ENCODE measurements at places on chromosomes 12 and 14. TPM values are rescaled to one million over a fixed set of nuclear protein-coding genes. Genes with fewer than 3 reads are reported as not detected.

PGF gene
- 24.5 TPM for total RNA-seq

WDHD1 gene
- 9.4 TPM for total RNA-seq

NUMB gene
- 52.5 TPM for total RNA-seq

DNA sequence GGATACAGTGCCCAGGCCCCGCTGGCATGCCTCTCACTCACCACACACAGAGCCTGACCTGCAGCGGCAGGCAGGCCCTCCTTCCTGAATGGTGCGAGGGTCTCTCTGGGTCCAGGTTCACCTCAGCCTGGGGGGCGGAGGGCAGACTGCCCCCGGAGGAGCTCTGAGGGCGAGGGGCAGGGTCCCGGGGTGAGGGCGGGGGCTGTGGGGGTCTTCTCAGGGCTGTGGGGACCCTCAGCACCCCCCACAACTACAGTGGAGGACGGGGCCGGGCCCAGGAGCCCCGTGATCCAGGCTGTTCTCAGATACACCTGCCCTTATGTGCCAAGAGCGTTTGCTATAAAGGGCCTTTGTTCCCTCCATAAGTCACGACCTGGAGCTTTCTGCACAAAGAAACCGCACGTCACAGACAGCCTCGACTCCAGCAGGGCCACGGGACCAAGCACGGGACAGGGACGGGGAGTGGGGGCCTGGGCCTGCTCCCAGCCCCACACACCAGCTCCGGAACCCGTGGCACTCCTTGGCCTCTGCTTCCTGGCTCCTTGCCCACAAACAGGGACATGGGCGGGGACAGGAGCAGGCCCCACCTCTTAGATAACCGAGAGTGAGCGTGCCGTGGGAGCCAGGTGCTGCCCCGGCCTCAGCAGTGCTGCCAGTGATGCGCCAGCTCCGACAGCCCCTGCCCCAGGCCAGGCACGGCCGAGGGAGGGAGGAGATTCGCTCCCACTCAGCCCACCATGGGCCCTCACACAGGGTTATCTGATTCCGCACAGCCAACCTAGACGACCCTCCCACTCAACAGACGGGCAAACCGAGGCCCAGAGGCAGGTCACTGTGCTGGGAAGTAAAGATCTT is 101.9 kb downstream of the RFLNA start:
- H3K36me3 ChIP-seq = peaks cover 41% of the 10 kb centered on the region
- H3K4me3 ChIP-seq = no peak overlapping the region
- H3K27ac ChIP-seq = no peak overlapping the region
- H3K4me1 ChIP-seq = peaks cover 22% of the 10 kb centered on the region

DNA sequence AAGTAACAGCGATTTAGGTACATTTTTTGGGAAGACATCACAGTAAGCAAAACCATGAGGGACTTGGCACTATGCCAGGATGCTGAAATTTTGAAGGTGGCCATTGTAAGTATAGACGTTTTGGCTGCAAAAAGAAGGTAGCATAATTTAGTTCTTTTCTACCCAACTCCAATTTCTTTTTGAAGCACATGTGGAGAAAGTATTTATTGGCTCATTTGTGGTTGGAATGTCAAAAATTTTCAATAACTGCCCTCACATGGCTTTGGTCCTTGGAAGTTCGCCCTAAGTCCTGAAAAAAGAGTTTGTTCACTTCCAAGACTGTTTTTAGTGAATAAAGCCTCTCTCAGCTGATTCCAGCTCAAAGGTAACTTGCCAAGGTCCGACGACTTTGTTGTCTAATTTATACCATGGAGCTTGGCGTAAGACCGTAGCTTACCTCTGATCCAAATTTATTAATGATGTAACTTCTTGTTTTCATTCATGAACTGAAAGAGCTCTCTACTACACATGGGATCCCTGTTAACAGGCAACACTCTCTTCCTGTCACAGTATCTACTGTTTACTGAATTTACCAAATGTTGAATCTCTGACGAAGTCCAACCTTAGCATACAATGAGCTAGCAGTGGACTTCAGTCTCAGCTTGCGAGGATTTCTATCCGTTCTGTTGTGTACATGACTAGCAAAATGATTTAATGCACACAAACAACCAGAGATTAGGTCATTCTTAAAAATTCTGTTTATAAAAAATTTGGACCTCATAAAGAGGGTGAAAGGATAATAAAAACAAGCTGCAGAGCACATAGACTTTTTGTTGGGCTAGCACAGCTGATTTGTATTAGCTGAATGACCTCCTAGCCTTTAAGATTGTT is 49.0 kb downstream of the MSRB3 start:
- H3K36me3 ChIP-seq = peaks cover 36% of the 10 kb centered on the region
- DNase-seq = no peak
- no peak overlapping the region for H3K4me3 ChIP-seq
- peaks cover 37% of the 10 kb centered on the region for H3K4me1 ChIP-seq
- H3K27ac ChIP-seq = peak overlapping the region; percentile 72

GRCh38 chr14:59629444-59630287 is 53.1 kb upstream of the CCDC175 start:
- no peaks in the 10 kb centered on the region for H3K4me1 ChIP-seq
- no peak overlapping the region for H3K27ac ChIP-seq

- H3K4me1 ChIP-seq = peaks cover 49% of the 10 kb centered on the region
- no peak for DNase-seq
- H3K4me3 ChIP-seq = no peak overlapping the region
Observed at GRCh38 chr12:53564941-53565340, 57.7 kb upstream of the NPFF start.

DNA sequence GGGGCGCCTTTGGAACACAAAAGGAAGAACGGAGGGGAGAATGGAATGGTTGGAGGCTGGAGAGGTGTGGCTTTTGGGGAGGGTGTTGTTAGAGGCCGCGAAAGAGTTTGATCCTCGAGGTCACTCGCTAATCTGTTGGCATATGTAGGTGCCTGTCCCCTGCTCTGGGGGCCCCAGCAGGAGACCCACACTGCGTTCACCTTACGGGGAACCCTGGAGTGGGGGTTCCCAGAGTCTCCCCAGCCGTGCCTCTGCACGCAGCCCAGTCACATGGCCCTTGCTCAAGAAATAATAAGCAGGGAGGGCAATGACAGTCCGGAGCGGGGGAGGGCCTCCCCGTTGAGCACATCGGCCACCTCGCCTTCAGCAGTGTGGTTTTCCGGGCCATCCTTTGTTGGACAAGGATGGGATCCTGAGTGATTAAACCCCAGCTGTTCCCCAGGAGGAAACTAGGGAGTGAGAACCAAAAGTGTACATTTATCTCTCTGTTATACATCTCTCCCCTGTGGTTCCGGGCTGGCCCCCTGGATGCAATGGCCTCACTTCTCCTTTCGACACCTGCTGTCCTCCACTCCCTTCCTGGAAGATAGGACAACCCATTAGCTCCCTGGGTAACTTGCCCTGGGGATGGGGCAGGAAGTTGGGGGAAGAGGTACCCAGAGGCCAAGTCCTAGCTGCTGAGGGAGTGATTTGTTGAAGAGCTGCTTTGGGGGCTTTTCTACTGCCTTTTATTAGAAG is 1.3 kb downstream of the PLEKHG3 start:
- H3K4me3 ChIP-seq = peak overlapping the region; percentile 83
- H3K36me3 ChIP-seq = no peaks in the 10 kb centered on the region
- H3K4me1 ChIP-seq = peaks cover 22% of the 10 kb centered on the region
- DNase-seq = no peak

GRCh38 chr14:103223818-103224352 is 100.6 kb downstream of the TNFAIP2 start:
- peak; percentile 64 for DNase-seq
- H3K4me3 ChIP-seq = no peak overlapping the region
- no peak overlapping the region for H3K27ac ChIP-seq

DNA sequence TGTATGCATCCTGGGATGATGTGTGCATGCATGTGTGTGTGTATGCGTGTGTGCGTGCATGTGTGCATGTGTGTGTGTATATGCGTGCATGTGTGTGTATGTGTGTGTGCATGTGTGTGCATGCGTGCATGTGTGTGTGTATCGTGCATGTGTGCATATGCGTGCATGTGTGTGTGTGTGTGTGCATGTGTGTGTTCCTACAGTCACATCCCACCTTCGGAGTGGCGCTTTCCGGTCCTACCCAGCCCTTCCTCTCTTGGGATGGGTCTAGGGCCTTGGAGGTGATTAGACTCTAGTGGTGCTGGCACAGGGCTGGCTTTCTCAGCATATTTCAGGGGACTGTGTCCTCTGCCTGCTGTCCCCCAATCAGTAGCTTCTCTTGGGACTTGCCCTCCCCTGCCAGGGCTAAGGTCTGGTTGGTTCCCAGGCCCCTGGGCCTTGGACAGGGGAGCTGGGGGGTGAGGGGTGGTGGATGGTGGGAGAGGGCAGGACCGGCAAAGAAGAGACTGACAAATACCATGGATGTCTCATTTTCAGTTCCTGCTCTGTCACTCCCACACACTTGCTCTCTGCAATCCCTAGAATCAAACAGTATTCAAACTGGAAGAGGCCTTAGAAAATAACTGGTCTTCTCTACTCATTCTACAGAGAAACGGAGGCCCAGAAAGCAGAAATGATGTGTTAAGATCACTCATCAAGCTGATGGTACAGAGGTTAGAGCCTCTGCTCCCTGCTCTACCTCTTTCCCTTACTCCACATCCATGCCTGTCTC is 21.9 kb upstream of the FAIM2 start:
- H3K4me3 ChIP-seq = no peak overlapping the region
- H3K27me3 ChIP-seq = no peaks in the 10 kb centered on the region
- H3K36me3 ChIP-seq = no peaks in the 10 kb centered on the region
- DNase-seq = no peak

DNA sequence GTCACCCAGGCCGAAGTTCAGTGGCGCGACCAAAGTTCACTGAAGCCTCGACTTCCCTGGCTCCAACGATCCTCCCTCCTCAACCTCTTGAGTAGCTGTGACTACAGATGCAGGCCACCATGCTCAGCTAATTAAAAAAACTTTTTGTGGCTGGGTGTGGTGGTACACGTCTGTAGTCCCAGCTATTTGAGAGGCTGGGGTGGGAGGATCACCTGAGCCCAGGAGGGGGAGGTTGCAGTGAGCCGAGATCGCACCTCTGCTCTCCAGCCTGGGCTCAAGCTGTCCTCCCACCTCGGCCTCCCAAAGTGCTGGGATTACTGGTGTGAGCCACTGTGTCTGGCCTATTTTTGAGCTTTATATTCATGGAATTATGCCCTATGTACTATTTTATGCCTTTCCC is 18.1 kb upstream of the RAD52 start:
- no peak overlapping the region for H3K27ac ChIP-seq
- H3K27me3 ChIP-seq = no peaks in the 10 kb centered on the region
- H3K36me3 ChIP-seq = no peaks in the 10 kb centered on the region
- no peak for DNase-seq
- H3K4me3 ChIP-seq = no peak overlapping the region

DNA sequence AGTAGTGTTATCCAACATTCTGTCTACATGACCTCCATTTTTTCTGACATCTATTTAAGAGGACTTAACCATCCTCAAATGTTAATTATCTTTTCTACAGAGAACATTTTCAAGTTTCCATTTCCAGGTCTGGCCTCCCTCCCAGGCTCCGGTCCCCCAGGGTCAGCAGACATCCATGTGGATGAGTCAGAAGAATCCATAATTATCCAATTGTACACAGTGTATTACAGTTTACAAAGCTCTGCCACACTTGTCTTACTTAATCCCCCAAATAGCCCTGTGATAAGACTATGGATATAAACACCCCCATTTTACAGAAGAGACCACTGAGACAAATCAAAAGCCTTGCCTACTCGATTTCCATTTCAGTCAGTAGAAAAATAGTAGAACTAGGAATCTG is 65.0 kb downstream of the SLC8A3 start:
- no peak overlapping the region for H3K4me3 ChIP-seq
- no peaks in the 10 kb centered on the region for H3K27me3 ChIP-seq
- no peak for DNase-seq
- H3K36me3 ChIP-seq = no peaks in the 10 kb centered on the region
- H3K4me1 ChIP-seq = peaks cover 7% of the 10 kb centered on the region
- no peak overlapping the region for H3K27ac ChIP-seq

DNA sequence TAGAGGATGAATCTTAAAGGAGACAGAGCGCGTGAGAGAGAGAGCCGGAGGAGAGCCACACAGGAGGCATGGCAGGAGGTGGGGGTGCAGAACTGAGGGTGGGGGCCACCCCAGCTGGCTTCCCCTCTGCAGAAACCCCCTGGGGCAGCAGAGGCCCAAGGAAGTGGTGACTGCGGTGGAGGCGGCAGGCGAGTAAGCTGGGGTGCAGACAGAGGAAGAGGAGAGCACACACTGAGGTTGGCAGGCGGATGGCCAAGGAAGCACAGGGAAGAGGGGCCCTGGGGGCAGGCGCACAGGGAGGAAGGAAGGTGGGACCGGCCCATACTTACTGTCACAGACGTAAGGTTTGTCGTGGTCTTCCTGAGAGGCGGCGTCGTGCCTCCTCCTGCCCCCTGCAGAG is 179.8 kb downstream of the DPF3 start:
- no peak for DNase-seq
- H3K36me3 ChIP-seq = no peaks in the 10 kb centered on the region
- no peaks in the 10 kb centered on the region for H3K27me3 ChIP-seq
- H3K4me1 ChIP-seq = peaks cover 3% of the 10 kb centered on the region
- no peak overlapping the region for H3K4me3 ChIP-seq

DNA sequence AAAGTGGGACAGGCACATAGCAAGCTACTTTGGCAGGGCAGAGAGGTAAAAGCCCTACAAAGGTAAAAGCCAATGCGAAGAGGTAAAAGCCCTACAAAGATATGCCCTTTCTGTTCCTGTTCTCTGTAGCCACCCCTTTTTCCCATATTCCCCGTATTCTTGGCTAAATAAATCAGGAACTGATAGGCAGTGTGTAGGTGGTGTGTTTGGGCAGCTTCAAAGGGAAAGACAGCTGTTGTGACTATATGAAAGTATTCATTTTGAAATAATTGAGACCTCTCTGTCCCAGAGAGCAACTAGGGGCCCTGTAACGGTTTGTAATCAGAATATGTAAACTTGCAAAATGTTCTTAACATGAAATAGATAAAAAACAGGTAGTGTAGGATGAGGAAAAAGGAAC is 11.3 kb upstream of the SLC41A2 start:
- no peaks in the 10 kb centered on the region for H3K36me3 ChIP-seq
- H3K4me1 ChIP-seq = peaks cover 4% of the 10 kb centered on the region
- peaks cover 8% of the 10 kb centered on the region for H3K27me3 ChIP-seq
- no peak overlapping the region for H3K4me3 ChIP-seq

Data from osteoblast (primary cell).